ENCODE measurements at places on chromosomes 6 and 20.
A peak's percentile ranks its signal among the peaks of the same experiment; 100 is the strongest.

DNA sequence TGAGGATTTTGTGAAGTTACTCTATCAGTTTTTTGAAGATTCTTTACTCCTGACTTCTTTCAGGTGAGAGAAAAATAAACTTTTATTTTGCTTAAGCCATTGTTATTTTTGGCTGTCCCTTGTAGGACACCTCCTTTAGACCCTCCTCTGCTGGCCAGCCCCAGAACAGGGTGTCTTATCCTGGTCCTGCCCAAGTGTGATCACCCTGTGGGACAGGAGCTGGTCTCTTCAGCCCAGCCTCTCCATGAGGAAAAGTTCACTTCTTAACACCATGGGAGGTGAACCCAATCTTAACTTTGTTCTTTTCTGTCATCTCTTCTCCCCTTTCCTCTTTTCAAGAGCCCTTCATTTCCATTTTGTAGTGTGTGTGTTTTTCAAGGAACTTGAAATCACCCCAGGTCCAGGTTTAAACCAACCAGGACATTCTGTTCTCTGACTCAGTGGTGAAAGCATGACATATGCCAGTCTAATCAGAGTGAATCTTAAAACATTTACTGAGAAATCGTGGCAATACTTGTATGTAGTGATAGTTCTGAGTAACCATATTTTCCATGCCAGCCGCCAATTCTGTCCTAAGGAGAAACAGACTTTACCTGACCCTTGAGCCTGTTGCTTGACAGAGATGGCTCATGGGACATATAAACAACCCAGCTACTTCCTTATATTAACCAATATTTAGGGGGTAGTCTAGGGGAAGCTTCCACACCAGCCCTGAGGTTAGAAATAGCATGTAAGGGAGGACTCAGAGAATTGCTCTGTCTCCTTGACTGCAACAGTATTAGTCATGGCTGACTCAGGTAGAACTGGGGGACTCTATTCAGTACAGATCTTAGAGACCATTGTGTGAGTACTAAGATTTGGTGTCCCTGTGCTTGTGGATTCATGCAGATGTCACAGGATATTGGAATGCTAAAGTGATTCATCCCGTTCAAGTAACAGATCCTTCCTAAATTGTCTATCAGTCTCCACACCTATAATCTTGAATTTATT lies 48.8 kb downstream of the FLRT3 start:
- DNase-seq = peak; percentile 44

GRCh38 chr20:34529742-34530141 lies 13.5 kb downstream of the DYNLRB1 start:
- DNase-seq = no peak

DNA sequence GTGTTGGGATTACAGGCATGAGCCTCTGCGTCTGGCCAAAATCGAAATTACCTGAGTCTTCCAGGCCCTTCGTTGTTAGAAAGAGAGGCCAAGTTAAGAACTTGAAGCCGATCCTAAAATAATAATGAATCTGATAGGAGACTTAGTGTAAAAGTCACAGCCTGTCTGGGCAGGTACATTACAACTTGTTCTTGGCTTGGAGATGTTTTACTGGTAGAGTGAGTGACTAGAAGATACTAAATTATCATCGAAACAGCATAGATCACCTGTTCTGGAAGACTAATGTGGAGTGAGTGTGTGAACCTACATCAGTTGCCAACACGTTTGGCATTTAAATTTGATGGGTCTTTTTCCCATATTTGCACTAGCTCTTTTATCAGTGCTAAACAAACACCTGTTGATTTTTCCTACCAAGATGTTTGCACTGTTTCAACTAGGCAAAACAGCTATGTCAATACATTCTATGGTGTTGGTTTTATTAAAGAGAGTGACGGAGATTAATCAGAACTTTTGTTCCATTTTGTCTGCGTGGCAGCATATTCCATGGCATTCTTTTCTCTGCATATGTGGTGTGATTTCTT lies 4.6 kb upstream of the TMEM217 start:
- DNase-seq = no peak

GRCh38 chr6:106279179-106279578 lies 46.4 kb downstream of the ATG5 start:
- peak; percentile 19 for DNase-seq

GRCh38 chr20:1165941-1166340 lies 18.8 kb downstream of the TMEM74B start:
- no peak for DNase-seq

- no peak for DNase-seq
Observed at GRCh38 chr20:19438488-19438887, 226.0 kb downstream of the SLC24A3 start.

- no peak for DNase-seq
Observed at GRCh38 chr20:47648943-47649342, 136.3 kb downstream of the SULF2 start.

- DNase-seq = peak; percentile 43
Observed at GRCh38 chr6:42777126-42777822, 4.6 kb upstream of the BICRAL start.

GRCh38 chr6:121645100-121645745 lies 209.8 kb downstream of the GJA1 start:
- DNase-seq = peak; percentile 6

DNA sequence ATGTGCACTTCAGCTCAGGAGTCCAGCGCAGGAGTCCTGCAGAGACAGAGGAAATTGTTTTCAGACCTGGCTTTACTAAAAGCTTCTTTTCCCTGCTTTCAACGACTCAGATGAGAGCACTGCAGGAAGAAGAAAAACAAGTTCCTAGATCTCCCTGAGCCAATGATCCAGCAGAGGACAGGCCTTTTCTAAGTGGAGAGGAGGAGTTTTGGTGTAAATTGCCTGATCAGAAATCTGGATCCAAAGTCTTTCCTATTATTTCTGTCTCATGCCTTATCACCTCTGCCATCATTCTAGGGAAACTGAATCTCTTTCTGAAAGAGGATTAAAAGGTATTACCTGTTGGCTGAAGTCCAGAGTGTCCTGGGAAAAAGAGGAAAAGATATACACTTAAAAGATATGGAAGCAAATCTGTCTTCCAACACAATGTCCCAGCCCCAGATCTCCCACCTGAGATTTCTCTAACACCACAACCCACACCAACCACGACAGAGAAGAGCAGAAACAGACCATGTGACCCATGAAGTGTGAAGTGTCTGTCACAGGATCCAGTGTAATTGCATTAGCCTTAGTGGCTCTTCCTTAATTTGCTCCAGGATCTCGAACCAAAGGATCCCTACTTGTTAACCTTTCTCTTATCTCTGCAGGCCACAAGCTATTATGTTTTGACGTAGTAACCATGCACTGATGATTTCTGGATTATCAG lies 23.1 kb upstream of the HLA-DRB5 start:
- no peak for DNase-seq

All from AG08395 (cell line).